CD4-positive, alpha-beta T cell (primary cell): ENCODE measurements at places on chromosomes 16 and 17.

- no peak for DNase-seq
Observed at GRCh38 chr17:78678222-78678557, 101.0 kb upstream of the DNAH17 start.

DNA sequence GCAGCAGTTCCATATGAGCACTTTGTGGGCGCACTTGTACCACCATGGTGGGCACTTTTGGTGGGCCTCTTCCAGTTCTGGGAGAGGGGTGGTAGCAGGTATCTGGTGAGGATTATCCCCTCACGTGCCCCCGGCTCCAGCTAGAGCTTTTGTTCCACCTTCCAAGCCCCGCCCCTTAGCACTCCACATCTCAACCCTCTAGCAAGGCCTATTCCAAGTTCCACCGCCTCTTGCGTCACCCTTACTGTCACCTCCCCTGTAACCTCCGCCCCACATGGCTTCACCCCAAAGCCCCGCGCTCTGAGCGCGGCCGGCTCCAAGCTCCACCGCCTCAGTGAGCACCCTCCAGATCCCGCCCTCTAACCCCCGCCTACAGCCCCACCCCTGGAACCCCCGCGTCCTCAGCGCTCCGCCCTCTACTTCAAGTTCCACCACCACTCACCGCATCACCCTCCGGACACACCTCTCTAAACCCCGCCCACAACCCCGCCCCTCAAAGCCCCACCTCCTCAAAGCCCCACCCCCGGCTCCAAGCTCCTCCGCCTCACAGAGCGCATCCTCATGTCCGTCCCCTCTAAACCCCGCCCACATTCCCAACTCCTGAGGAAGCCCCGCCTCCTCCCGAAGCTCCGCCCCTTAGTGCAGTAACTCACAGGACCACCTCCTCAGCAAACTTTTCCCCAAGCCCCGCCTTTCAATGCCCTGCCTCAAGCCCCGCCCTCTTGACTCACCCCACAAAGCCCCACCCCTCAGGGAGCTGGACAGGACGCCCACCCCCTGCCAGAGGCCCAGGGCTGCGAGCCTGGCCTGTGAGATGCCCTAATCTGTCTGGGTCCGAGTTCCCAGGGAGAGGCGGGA lies 11.1 kb downstream of the SCN4A start:
- no peak for DNase-seq

- DNase-seq = no peak
Observed at GRCh38 chr16:74439685-74440084, 18.4 kb upstream of the CLEC18B start.

GRCh38 chr16:83068686-83069085 lies 441.9 kb downstream of the CDH13 start:
- DNase-seq = no peak

GRCh38 chr17:2730764-2731353 lies 18.6 kb downstream of the CCDC92B start:
- no peak for DNase-seq

DNA sequence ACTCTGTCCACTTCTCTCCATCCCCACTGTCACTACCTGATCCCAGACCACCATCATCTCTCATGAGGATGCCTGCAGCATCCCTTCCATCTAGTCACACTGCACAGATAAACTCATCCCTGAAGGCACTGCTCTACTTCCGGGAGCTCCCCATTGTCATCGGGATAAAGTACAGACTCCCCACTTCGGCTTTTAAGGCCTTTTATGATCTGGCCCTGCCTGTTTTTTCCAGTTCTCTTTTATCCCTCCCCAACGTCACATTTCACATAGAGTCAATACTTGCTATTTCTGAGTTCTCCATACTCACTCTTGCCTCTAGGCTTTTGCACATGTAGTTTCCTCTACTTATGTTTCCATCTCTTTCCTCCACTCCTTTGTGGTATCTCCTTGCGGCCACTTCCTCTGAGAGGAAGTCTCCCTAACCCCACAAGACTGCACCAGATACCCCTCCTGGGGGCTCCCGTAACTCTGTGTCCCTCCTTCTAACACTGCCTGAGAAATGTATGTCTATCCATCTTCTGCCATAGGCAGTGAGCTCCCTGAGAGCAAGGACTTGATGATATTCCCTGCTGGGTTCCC lies 66.9 kb downstream of the COPRS start:
- DNase-seq = no peak

GRCh38 chr16:19115148-19116021 lies 1.6 kb downstream of the ITPRIPL2 start:
- DNase-seq = no peak

DNA sequence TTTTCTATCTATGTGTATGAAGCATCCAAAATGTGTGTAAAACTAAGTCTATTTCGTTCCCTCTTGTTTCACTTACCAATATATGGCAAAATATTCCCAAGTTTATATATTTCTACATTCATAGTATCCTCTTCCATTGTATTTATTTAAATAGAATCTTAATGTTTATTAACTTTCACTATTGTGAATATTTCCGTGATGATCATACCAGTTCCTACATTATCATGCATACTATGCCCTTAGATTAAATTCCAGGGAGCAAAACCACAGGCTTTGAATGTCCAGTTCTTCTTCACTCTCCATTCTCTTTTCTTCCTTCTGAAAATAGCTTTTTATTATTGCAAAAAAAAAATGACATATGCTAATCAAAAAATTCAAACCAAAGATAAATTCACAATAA lies 4.0 kb downstream of the MAP2K6 start:
- no peak for DNase-seq

DNA sequence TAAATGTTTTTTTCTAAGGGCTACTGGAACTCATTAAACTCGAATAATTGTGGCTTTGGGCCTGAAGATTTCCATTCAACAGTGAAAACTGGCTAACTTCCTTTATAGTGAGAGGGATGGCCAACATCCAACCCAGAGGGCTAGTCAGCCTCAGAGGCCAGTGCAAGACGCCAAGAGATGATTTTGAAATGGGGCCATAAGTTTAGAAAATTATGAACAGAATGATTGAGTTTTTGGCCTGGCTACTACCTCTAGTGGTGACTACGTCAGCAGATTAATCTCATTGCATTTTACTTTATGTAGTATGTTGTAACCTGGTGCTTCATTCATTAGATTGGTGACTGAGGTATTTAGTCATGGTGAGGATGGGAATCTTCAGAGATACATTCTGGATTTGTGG lies 28.4 kb downstream of the HAPSTR1 start:
- no peak for DNase-seq

DNA sequence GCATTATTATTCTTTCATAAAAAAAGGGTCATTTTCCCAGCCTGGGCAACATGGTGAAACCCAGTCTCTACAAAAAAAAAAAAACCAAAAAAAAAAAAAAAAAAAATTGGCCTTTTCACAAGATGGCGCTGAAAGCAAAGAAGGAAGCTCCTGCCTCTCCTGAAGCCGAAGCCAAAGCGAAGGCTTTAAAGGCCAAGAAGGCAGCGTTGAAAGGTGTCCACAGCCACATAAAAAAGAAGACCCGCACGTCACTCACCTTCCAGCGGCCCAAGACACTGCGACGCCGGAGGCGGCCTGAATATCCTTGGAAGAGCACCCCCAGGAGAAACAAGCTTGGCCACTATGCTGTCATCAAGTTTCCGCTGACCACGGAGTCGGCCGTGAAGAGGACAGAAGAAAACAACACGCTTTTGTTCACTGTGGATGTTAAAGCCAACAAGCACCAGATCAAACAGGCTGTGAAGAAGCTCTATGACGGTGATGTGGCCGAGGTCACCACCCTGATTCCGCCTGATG lies 4.9 kb upstream of the PGAP6 start:
- no peak for DNase-seq

DNA sequence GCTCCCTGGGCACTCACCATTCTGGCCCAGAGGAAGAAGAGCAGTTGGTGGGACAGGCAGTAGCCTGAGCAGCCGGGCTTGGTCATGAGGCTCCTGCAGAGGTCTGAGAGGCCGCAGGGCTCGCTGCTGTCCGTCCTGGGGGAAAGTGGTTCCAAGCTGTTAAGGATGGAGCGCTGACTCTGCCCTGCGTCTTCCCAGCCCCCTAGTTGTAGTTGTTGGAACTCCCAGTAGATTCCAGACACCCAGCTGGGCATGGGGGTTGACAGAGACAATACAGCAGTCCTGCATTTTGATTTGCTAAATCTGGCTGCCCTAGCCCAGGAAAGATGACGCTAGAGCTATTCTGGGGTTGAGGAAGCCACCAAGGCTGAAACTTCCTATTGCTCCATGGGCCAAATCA lies 7.3 kb downstream of the C16orf89 start:
- no peak for DNase-seq

DNA sequence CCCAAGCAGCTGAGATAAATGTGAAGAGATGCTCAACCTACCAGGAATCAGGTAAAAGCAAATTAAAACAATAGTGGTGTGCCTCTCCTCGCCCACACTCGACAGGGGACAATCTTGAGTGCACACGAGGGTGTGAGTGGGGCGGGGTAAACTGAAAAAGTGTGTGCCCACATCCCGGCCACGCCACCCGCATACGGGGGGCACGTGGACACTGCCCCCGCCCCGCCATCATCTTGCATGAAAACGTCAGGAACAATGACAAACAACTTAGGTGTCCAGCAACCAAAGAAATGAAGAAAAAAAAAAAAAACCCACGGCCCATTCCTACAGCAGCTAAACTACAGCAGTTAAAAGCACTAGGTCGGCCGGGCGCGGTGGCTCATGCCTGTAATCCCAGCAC lies 14.1 kb downstream of the PEMT start:
- no peak for DNase-seq

- DNase-seq = no peak
Observed at GRCh38 chr16:1669698-1670097, 8.4 kb upstream of the JPT2 start.

- peak; percentile 49 for DNase-seq
Observed at GRCh38 chr17:35460354-35460851, 11.8 kb upstream of the SLFN13 start.

GRCh38 chr17:10139577-10139976 lies 58.8 kb downstream of the GAS7 start:
- DNase-seq = no peak

GRCh38 chr16:28300327-28300726 lies 8.0 kb downstream of the SBK1 start:
- no peak for DNase-seq

- DNase-seq = no peak
Observed at GRCh38 chr17:80673152-80673920, 128.7 kb downstream of the RPTOR start.

- DNase-seq = peak; percentile 60
Observed at GRCh38 chr17:40547079-40547784, 18.0 kb downstream of the CCR7 start.

- no peak for DNase-seq
Observed at GRCh38 chr17:9090641-9091096, 69.4 kb downstream of the NTN1 start.

DNA sequence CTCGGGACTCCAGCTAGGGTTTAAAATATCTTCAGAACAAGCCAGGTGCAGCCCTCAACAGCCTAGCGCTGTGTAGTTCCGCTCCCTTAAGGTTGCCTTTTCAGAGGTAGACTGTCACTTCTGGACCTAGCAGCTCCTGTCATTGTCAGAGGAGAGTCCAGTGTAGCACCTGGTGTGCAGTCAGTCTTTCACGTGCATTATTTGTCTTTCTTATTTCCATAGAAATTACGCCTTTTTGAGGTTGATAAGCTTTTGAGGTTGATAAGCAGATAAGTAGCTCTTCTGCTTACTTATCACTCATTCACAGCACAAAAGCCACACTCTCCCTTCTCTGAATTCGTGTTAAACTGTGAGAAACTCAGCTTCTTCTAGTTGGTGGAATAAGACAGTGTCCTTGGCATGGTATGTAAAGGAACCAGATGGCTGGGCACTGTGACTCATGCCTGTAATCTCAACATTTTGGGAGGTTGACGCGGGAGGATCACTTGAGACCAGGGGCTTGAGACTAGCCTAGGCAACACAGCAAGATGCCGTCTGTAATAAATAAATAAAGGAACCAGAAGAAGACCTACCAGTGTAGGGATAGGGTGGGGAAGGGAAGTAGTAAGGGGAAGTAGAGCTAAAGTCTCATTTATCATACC lies 10.2 kb downstream of the EEF2K start:
- DNase-seq = no peak

GRCh38 chr17:17206913-17207335 lies 791 bp upstream of the PLD6 start:
- DNase-seq = no peak

- DNase-seq = peak; percentile 36
Observed at GRCh38 chr17:28717578-28718332, at the start of gene RAB34. Gene RAB34, minus strand, starts transcription at chr17:28717868. Its CDS starts 602 bp downstream, at chr17:28717266.

GRCh38 chr16:57590654-57591085 lies 37.8 kb upstream of the ADGRG1 start:
- DNase-seq = no peak

- DNase-seq = peak; percentile 86
Observed at GRCh38 chr17:41801374-41802271, 10.1 kb downstream of the P3H4 start.

DNA sequence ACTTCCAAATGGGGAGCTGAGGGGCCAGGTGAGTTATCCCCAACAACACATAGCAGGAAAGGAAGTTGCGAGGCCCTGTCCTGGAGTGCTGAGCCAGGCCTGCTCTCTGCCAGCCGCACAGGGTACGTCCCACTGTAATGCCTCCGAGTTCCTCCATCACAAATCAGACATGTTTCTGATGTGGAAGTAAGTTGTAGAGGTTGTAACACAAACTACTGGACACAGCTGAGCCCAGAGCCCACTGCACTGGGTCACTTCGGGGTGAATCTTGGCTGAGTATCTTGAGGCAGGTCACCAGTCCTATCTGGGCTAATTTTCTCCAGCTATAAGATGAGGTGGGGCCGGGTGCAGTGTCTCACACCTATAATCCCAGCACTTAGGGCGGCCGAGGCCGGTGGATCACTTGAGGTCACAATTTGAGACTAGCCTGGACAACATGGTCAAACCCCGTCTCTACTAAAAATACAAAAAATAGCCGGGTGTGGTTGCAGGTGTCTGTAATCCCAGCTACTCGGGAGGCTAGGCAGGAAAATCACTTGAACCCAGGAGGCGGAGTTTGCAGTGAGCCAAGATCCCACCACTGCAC lies 100.8 kb upstream of the CDH5 start:
- no peak for DNase-seq

- no peak for DNase-seq
Observed at GRCh38 chr17:72175787-72176515, 55.1 kb downstream of the SOX9 start.

DNA sequence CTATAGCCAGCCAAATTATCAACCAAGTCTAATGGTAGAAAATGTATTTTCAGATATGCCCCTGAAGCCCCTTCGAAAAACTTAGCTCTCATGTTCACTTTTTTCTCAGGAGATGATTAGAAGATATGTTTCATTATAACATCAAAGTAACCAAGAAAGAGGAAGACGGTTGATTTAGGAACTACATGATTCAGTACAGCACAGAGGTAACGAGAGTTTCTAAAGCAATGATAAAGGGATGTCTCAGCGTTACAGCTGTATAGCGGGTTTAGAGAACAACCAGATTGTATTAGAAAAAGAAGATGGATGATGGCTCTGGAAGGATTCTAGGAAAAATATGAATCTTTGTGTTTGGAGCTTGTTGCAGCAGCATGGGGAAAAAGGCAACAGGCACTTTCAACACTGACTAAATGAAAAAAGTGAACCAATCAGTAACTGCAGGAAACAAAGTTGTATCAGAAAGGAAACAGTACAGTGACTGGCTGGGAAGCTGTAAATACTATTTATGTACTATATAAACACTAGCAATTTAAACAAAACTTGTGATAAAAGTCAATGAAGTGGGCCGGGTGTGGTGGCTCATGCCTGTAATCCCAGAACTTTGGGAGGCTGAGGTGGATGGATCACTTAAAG lies 21.5 kb downstream of the MBTD1 start:
- DNase-seq = no peak

- no peak for DNase-seq
Observed at GRCh38 chr16:86525696-86526095, 15.4 kb downstream of the FOXF1 start.

- DNase-seq = no peak
Observed at GRCh38 chr16:63717806-63718205, 1404.1 kb downstream of the CDH11 start.

GRCh38 chr17:73272906-73273218 lies 11.2 kb upstream of the CPSF4L start:
- no peak for DNase-seq
